ENCODE measurements at places on chromosomes 2 and 18.

GRCh38 chr2:54388076-54388475 lies 68.1 kb upstream of the SPTBN1 start:
- no peak for DNase-seq

- no peak for DNase-seq
These were observed 320.6 kb downstream of the ETAA1 start for GRCh38 chr2:67717692-67718091.

DNA sequence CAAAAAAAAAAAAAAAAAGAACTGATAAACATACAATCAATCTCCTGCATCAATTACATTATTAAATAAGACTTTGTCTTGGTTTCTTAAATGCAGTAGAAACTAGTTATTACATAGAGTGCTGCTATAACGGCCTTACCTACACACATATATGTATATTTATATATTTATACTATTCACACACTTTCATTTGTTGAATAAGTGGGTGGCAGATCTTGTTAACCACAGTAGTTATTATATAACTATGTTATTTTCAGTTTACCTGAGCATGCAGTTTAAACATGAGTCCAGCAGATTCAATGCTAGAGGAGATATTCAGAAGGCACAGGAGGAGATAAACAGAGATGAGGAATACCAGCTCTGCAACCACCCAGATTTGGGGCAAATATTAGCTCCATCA lies 81.5 kb upstream of the CD226 start:
- no peak for DNase-seq

GRCh38 chr2:101827246-101827645 lies 129.7 kb downstream of the MAP4K4 start:
- no peak for DNase-seq

- DNase-seq = no peak
These were observed 34.4 kb downstream of the YPEL5 start for GRCh38 chr2:30181176-30181575.

- no peak for DNase-seq
These were observed 990.9 kb upstream of the ACVR2A start for GRCh38 chr2:146853741-146854444.

DNA sequence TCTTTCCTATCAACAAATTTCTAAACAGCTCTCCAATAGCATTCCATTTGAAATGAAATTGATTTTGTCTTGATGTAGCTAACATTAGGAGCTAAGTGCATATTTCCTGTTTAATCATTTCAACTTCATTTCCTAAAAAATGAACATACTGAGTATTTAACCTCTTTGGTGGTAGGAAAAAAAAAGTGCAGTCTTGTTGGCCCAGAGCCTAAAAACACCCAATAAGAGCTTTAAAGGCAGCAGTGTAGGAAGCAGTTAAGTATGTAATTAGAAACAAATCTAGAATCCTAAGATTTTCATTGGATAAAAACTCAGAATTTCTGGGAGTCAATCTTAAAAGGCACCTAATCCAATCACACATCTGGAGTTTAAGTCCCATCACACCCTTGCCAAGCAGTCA lies 71.0 kb upstream of the RBMS1 start:
- DNase-seq = no peak

- no peak for DNase-seq
These were observed 86.9 kb upstream of the MAP3K20 start for GRCh38 chr2:172988728-172989127.

DNA sequence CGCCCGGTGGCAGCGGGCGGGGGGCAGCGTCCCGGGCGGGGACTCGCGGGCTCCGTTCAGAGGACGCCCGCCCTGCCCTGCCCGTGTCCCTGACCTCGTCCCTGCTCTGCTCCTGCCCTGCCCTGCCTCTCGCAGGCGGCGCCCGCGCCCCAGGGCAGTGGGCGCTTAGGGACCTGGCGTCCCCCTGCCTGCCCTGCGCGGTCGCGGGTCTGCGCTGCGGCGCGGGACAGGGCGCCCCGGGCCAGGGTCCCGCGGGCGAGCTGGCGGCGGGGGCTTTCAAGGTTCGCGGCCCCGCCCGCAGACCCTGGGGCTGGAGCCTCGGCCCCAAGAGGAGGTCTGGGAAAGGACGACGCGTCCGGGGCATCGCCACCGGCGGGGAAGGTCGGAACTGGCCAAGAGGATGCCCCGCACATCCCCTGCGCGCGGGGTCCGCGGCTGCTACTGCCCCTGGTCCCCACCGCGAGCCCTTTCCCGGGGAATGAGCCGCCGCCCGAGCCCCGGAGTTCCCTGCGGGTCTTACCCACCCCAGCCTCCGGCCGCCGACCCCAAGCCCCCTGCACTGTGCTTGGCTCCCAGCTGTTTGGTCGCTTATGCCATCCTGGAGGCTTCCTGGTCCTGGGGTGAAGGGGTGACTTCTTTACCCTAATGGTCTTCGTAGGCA lies 679 bp downstream of the RNF144A start:
- no peak for DNase-seq

DNA sequence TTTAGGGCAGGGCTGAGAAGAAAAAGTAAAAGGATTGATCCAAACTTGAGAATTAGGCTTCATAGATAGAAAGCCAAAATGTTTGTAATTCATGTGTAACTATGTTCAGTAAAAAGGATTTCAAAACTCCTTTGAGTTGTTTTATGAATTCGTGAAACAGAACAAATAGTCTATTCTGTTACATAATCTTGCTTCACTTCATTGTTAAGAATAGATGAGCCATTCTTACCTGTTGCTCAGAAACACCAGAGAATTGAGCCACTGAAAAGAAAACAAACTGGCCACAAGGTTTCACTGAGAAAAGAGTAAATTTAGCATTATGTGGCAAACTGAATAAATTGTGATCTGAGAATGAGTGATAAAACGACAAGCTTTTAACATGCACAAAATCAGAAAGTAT lies 4.5 kb upstream of the ITPRID2 start:
- DNase-seq = no peak

DNA sequence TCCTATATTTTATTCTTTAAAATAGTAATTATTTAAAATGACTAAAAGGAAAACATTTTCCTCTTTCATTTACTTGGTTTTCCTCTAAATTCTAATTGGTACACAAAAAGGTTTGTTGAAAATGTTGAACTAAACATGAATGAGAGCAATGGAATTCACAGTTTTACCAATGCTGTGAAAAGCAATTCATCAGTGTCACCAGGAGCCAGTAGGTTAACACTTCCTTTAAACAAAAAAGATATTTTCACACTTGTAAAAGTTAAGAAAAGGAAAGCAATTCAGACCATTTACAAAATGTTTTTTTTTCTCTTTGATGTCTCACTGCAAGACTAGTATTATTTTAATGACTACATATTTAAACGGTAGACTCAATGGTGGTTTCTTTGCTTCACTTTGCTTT lies 341.6 kb downstream of the RIT2 start:
- DNase-seq = no peak

DNA sequence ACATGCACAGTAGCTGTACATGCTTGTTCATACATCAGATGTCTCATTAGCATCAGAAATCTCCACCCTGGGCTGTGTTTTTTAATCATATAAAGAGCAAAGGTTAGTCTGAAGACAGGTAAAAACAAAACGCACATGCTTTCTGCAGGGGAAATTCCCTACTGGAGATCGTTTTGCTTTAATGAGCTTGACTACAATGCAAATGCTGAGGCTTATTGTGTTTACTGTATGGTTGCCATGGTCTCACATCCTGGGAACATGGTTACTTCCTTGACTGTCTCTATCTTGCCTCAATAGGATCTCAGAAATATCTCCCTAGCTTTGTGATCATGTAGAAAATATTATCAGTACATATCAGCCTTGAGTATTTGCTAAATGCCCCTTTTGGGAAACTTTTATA lies 336.5 kb upstream of the TFPI start:
- no peak for DNase-seq
